Foreskin fibroblast (primary cell): ENCODE measurements at places on chromosomes 1 and 21.

DNA sequence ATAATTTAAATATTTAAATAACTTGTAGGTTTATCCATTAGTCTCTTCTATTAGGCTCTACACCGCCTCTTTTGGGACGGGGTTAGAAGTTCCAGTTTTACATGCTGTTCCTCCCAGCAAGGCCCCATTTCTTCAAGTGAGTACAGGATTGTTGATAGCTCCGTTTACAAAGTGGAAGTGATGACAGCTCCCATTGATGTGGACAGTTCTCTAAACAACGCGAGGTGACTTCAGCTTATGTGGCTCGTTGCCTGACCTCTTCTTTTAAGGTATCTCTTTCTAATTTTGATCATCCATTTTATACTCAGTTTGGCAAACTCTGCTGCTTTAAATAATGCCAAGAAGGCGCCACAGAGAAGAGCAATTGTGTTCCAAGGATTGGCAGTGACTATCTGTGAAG, 49.7 kb downstream of the PACC1 start:
- DNase-seq, result no peak

- DNase-seq, result no peak
These were observed 244.1 kb upstream of the IRF2BP2 start for GRCh38 chr1:234853906-234854644.

DNA sequence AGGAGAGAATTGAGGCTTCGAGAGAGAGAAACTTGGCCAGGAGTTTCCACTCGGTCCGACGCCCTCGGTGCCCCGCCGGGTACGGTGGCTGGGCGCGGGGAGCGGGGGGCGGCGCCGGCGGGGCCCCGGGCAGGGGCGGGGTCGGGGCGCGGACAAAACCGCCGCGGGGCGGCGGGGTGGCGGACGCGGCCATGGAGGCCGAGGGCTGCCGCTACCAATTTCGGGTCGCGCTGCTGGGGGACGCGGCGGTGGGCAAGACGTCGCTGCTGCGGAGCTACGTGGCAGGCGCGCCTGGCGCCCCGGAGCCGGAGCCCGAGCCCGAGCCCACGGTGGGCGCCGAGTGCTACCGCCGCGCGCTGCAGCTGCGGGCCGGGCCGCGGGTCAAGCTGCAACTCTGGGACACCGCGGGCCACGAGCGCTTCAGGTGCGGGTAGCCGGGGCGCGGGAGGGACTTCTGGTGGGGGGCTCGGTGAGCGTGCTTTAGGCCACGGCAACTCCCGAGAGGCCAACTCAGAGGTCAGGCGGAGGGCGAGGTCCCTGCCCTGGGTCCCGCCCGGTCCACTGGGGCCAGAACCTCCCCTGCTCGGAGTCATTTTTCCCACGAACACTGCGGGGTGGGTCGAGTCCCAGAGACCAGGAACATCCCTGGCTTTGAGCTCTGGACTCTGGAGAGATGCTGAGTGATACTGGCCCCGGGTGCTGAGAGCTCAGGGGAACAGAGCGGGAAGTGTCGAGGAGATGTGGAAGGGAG, 431 bp downstream of the RAB42 start:
- peak; percentile 33 for DNase-seq

DNA sequence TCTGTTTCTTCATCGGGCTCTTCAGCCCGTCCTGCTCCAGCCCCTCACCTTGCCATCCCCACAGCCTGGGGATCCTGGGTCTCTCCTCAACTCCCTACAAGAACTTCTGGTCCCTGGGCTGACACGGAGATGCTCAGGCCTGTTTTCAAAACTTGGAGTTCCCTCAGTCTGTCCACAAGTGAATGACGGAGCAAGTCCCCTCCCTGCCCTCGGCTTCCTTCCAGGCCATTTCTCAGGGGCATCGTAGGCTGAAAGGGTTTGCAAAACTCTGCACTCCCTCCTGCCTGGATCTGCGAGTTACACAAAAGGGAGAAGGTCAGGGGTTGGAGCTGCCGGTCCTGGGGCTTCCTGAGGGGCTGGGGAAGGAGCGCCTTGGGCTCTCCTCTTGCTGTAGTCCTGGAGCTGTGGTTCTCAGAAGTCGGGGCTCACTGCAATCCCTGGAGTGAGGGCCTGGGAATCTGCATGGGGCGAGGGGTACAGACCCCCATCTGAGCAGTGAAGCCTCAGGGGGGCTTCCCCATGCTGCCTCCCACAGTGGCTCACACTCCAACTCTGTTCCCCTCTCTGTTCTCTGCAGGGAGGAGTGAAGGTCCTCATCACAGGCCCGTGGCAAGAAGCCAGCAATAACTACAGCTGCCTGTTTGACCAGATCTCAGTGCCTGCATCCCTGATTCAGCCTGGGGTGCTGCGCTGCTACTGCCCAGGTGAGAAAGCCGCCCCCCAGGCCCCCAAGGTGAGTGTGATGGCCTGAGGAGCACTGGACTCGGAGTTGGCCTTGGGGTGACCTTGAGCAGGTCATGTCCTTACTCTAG, 100.6 kb upstream of the VAMP3 start:
- no peak for DNase-seq

DNA sequence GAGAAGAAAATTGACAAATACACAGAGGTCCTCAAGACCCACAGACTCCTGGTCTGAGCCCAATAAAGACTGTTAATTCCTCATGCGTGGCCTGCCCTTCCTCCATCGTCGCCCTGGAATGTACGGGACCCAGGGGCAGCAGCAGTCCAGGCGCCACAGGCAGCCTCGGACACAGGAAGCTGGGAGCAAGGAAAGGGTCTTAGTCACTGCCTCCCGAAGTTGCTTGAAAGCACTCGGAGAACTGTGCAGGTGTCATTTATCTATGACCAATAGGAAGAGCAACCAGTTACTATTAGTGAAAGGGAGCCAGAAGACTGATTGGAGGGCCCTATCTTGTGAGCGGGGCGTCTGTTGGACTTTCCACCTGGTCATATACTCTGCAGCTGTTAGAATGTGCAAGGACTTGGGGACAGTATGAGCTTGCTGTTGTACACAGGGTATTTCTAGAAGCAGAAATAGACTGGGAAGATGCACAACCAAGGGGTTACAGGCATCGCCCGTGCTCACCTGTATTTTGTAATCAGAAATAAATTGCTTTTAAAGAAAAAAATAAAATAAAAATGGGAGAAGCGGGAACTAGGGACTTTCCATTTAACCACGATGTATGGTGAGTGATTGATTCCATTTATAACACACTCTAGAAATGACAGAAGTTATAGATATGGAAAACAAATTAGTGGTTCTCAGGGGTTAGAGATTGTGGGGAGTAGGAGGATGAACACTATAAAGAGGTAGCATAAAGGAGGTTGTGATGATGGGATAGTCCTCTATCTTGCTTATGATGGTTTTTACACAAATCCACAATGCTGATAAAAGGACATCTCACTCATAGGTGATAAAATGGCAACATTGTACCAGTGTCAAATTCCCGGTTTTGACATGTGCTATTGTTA, 244.7 kb downstream of the MRPL39 start:
- no peak for DNase-seq

DNA sequence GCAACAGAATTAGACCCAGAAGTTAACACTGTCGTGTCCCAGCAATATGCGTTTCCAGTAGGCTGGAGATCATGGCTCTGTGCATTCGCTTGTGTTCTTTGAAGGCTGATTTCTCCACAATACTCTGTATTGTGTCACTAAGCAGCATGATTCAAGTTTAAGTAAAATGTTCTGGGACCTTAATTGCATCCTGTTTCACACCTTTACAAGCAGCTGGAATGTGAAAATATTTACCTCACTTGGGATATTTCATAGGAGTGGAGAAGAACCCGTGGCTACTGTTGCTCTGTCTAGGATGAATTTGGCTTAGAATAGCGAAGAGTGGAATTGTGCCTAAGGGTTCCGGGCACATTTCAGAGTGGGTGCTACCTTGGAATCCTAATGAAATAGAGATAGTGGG, 6.3 kb downstream of the PTGFRN start:
- DNase-seq, result no peak

GRCh38 chr1:240309769-240310168, 218.1 kb downstream of the FMN2 start:
- no peak for DNase-seq

DNA sequence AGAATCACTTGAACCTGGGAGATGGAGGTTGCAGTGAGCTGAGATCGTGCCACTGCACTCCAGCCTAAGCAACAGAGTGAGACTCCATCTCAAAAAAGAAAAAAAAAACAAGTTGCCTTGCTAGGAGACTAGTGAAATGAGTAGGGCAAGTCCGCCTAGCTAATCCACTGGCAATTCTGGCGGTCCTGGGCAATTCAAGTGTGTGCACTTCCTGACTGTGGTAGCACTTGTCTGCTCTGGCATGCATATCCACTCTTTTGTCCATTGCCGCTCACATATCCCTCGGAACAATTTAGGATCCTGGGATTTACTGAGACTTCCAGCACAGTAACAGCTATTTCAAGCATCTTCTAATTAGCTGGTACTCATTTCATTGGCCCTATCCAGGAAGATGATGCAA, 426.3 kb upstream of the ADGRL2 start:
- no peak for DNase-seq
